ENCODE measurements at places on chromosomes 5 and 9. TPM values are rescaled to one million over a fixed set of nuclear protein-coding genes. Genes with fewer than 3 reads are reported as not detected.

The TTLL11 gene
- total RNA-seq = 8.8 TPM

The MYOT gene
- not detected for total RNA-seq

The FAM120AOS gene
- total RNA-seq = 41.7 TPM

DNA sequence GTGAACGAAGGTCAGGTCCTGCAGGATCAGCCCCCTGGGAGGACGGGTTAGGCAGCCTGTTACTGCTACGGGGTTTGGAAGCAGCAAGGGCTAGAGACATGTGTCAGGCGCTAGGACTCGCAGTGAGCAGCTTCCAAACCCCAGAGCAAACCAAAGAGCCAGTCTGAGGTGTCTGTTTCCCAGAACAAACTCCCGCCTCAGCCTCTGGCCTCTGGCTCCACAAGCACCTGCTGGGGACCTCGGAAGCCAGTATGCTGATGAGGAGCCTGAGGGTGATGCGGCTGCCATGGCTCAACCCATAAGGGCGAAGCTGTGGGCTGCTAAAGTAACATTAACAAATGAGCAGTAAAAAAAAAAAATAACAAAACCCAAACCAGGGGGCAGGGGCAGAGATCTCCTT, 35.0 kb downstream of the PRRT1B start:
- DNase-seq = no peak
- no peak overlapping the region for H3K27ac ChIP-seq
- H3K27me3 ChIP-seq = no peaks in the 10 kb centered on the region
- no peaks in the 10 kb centered on the region for H3K4me1 ChIP-seq
- no peak overlapping the region for H3K4me3 ChIP-seq

Data from SJCRH30 (cell line).